ENCODE measurements at places on chromosomes 2 and 18.
A peak's percentile ranks its signal among the peaks of the same experiment; 100 is the strongest.

GRCh38 chr18:64742898-64743297 is 594.0 kb upstream of the LINC00305 start:
- no peak for DNase-seq

- DNase-seq, result no peak
Measured at GRCh38 chr2:24269265-24269664, 91.1 kb downstream of the ITSN2 start.

DNA sequence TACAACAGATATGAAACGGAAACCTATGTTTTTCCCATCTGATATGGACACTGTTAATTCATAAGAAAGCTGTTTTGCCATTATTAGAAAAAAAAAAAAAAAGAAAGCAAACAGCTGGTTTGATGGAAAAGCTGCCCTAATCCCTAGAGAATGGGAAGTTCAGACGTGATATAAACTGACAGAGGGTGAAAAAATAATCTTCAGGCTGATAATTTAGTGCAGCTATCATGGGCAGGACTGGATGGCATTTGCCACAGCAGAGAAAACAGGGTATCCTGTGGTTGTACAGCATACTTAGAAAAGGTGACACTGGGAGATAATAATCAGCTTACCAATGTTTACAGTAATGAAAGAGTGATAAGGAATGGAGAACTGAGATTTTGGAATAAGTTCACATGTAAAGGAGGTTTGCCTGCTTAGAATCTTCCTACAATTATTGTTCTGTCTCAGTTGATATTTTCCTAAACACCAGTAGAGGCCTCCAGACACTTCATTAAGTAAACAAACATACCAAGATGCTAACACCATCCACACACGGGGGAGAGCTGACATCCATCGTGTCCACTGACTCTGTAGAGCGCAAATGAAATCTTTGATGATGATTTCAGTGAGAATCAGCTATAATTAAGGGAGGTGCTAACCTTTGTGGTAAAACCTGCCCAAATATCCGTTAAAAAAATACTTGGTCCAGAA is 211.6 kb upstream of the MMADHC start:
- DNase-seq, result no peak

- no peak for DNase-seq
Measured at GRCh38 chr2:134676960-134677359, 41.8 kb downstream of the TMEM163 start.

DNA sequence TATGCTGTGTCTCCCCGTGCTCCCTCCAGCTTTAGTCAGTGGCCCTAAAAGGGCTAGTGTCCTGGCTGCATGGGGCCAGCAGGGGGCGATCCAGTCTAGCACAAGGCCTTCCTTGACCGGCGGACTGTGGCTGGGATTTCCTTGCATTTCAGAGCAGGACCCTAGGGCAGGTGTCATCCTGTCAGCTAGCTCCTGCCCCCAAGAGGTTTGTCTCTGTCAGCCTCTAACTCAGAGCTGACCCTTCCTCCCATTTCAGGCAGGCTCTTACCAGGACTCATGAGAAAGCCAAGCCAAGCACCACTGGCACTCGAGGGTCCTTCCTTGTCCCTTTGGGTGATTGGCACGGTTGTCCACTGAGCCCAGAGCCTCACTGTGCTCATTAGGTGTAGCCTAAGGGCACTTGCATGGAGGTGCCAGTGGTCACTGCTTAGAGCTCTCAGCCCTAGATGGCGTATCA is 140.3 kb downstream of the RPIA start:
- no peak for DNase-seq

GRCh38 chr18:67599277-67599676 is 82.8 kb upstream of the DSEL start:
- no peak for DNase-seq

- no peak for DNase-seq
Measured at GRCh38 chr18:49277395-49278036, 182.9 kb downstream of the DYM start.

DNA sequence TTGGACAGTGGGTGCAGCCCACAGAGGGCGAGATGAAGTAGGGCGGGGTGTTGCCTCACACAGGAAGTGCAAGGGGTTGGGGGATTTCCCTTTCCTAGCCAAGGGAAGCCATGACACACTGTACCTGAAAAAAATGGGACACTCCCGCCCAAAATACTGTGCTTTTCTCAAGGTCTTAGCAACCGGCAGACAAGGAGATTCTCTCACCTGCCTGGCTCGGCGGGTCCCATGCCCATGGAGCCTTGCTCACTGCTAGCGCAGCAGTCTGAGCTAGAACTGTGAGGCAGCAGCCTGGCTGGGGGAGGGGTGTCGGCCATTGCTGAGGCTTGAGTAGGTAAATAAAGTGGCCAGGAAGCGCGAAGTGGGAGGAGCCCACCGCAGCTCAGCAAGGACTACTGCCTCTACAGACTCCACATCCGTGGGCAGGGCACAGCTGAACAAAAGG is 244.7 kb downstream of the NBAS start:
- peak; percentile 6 for DNase-seq

DNA sequence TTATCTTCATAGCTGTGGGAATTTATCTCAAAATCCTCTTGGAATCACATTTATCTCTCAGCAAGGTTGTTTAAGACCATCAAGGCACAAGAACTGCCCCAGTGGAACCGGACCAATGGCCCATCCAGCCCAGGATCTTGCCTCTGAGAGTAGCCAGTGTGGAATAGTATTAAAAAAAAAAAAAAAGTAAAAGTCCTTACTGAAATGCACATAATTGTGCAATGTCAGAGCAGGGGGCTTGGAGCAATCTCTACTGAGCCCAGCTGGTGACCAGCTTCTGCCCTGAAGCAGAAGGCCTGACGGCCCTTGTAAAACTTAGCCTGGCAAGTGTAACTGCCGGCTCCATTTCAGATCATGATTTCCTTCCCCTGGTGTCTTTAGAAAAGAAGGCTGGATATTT is 355.6 kb upstream of the PIK3C3 start:
- DNase-seq, result no peak

- no peak for DNase-seq
Measured at GRCh38 chr2:70450641-70451250, 102.9 kb downstream of the TGFA start.

- DNase-seq, result no peak
Measured at GRCh38 chr18:31760695-31761094, at the start of gene SLC25A52. Gene SLC25A52, minus strand, starts transcription at chr18:31760880. Its CDS starts 219 bp downstream, at chr18:31760661.

DNA sequence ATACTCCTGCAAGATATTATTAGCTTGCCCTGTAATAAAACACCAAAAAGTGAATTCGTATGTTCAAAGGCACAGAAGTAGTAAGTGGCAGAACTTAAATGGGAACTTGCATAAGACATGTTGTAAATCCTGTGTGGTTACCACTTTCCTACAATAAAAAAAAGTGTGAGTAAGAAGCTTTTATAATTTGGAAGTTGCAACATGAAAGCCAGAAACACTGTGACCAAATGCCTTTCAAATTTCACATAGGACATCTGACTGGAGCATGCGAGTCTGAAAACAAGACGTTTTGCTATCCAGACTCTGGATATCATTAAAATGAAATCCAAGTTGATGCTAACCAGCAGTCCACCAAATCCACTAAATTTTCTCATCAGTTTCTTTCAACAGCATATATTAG is 886.2 kb upstream of the NRXN1 start:
- no peak for DNase-seq

DNA sequence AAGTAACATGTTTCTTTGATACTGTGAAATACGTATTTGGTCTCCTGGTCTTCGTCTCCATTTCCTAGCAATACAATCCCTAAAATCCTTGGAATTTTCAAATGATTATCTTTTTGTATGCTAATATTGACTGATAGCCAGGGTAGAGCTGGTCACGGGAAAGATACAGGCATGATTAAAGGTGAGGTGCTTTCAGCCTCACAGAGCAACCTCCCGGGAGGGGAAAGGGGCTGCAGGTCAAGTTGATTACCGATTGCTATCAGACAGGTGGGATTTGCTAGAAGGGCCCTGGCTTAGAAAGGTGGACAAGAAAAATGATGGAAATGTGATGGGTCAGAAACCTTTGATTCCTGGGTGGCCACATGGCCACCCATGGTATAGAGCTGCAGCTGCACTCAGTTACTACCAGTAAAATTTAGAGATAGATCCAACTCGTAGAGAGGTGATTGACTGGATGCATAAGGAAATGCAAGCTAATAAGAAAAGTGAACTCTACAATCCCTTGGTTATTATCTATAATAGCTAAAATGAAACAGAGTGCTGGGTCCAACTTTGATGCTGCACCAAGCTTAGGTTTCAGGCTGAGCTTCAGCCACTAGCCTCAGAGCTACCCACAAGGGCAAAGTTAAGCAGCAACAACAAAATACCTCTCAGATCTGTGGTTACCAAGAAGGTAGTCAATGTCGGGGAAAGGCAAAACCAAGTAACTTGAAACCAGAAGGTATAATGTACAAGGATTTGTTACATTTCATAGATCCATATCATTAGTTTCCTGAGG is 15.3 kb downstream of the YPEL5 start:
- DNase-seq, result no peak

DNA sequence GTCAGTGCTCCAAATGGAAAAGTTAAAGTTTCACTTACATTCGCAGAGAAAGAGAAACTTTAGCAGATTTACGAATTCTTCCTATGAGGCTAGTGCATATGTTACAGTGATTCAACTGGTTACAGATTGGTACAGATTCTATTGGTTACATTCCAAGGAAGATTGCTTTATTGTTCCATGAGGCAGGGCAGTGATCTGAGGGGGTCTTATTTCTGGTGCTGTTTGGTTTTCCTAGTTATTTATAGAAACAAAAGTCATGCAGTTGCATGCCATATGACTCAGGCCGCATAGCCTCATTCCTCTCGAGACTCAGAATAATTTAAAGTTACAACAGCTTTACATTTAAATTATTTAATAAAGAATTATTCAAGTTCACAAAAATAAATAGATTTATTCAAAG is 385.4 kb upstream of the SYT4 start:
- DNase-seq, result no peak

DNA sequence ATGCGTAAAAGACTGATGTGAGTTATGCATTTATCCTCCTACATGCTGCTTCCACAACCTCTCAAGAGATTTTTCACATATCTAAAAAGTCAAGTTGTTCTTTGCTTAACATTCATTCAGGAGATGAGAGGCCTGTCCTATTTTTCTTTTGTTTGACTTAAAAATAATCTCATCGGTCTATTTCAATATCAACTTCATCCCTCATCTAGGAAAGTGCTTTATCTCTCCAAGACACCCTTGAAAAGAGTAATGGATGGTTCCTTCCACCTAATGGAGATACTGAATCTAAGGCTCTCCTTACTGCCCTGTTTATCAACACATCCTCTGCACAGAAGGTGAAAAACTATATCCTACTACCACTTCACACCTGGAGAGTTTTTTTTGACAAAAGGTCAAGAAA is 2.4 kb downstream of the NFE2L2 start:
- no peak for DNase-seq

DNA sequence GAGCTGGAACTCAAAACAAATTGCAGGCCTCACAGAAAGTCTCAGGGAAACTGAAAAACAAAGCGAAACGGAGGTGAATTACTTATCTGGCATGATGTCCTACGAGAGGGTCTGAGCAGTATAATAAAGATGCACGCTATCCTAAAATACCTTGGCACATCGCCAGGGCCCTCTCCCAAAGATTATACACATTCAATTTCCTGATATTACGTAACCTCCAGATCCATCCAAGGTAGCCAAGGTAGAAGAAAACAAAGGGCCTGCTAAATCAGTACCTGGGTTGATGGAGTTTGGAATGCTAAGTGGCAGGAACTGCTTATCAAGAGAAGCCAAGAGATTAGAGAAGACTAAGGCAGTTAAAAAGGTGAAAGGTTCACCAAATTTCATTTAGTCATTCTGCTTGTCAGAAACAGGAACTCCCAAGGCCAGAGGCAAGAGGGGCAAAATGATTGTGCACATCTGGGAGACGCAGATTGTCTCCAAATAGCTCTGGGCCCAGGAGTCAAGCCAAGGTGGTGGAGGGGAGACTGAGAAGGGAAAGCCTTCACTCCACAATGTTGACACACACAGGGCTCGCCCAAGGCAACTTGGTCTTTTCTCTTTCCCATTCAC is 236.8 kb upstream of the ATP5MC3 start:
- DNase-seq, result no peak

GRCh38 chr2:74026687-74027241 is 42.1 kb downstream of the TET3 start:
- DNase-seq, result no peak

GRCh38 chr18:13614641-13615288 is 111.6 kb downstream of the FAM210A start:
- DNase-seq, result no peak

DNA sequence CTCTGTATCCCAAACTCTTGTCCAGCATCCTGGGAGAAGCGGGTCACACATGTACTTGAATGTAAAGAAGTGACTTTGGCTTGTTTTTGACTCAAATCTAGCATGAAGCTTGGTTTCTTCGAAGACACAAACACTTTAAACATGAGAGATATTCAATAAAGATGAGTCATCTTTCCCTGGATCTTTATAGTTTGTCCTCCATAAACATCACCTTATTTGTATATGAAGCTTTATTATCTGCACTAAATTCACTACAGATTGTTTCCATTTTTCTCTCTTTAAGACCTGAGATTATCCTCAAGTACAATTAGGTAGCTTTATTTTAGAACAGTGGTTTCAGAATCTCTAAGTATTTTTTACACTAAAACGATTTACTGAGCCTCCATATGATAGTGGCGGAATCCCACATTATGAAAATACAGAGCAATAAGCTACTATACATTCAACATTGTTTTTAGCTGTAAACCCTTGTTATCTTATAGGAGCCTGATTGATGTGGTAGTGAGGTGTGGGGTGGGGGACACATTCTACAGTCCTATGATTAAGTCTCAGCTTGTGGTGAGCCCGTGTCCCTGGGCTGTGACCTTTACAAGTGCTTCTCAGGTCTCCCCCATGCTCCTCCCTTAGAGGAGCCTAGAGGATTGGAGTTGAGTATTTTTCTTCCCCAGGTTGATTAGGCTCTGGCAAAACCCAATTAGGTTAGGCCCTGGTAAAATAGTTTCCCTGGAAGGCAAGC is 79.6 kb upstream of the RAPGEF4 start:
- DNase-seq, result no peak

DNA sequence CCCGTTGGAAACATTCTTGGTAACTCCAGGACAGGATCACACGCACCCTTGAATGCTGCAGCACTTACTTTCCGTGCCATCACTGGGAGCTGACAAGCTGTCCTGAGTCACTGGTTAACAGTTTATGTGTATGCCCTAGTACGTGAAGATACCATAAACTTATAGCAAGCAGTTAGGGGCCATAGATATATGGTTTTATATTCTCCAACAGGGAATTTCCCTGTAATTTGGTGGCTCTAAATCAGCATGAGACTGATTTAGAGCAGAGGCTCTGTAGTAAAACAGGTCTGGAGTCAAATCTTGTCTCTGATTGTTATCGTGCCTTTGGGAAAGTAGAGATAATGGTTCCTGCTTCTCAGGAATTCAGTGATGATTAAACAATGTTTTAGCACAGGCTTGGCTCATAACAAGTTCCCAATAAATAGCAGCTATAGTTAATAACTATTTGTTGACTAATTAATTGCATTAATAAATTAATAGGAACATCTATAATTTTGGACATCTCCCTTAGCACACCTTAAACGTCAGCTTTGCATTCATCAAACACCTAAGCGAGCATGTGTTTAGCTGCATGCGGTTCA is 215.2 kb downstream of the VAPA start:
- no peak for DNase-seq

DNA sequence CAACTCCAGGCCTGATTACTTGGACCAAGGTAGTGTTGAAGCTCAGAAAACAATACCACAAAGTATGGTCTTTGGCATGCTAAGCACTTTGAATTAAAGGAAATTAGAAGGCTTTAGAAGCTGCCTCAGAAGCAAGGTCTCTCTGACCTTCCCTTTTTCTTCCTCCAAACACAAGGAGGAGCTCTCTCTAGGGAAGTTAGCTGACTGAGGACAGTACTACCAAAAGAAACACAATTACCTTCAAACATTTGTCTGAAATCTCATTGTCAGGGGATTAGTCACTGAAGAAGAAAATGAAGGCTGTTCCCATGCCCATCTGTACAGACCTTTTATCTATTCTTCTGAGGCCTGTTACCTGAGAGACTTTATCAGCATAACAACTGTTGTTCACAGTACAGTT is 279.3 kb downstream of the CDH20 start:
- DNase-seq, result no peak
